ENCODE measurements at places on chromosomes 7 and 10.

GRCh38 chr10:79088176-79088575 is 19.4 kb downstream of the ZMIZ1 start:
- DNase-seq: no peak

GRCh38 chr7:133958822-133959221 is 168.3 kb upstream of the LRGUK start:
- DNase-seq: no peak

- no peak for DNase-seq
Measured at GRCh38 chr10:123904834-123905409, 13.3 kb upstream of the CPXM2 start.

DNA sequence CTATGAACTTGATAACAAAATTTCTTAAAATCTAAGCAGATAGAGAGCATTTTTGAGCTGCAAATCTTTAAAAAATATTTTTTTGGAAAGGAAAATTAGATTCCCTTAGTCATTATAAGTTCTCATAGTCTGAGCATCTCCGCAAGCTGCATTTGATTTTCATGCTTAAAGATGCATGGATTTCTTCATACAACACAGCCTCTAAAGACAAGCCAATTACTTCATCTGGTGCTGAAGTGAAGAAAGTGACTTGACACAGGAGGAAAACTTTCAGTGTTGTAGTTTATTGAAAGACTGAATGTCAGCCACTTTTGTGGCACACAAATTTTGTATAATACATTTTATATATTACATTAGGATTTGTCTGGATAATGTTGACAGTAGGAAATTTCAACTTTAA is 22.5 kb downstream of the SEMA3D start:
- no peak for DNase-seq

- DNase-seq: no peak
Measured at GRCh38 chr7:151590850-151591771, 71.4 kb upstream of the RHEB start.

DNA sequence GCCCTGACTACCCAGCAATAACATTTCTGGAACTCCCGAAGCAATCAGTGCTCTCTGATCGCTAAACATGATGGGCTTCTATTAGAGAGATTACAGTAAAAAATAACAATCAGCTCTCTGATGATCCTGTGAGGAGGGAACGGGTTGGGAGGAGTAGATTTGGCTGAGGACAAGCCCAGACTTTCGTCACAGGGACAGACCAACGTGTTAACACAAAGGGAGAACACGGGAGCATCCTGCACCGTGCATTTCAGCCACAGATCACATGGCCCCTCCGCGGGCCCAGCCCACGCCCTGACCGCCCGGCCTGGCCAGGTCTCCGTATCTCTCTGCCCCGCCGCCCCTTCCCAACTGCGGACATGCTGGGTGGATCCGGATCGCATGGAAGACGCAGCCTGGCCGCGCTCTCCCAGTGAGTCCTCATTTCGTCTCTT is 95.0 kb upstream of the AGBL3 start:
- no peak for DNase-seq

DNA sequence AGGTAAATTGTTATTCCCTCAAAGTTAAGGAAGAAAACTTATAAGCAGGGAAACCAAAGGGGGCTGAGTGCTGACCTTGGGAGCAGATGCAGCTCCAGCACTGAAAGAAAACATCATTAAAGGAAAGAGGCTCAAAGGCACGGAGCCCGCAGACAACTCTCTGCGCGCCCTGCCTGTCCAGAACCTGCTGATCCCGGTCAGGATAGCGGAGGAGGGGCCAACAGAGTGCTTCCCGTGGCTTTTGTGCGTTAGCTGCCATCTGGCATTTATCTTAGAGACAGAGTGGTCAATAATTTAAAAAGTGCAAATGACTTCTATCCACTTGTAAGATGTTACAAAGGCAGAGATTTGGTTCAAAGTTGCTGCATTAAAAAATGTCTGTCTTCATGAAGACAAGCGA is 162.1 kb downstream of the FANK1 start:
- no peak for DNase-seq

Data from stimulated activated CD4-positive, alpha-beta T cell treated with anti-CD3 and anti-CD28 coated beads, Interleukin-4, amount 100 ng/mL, for 24 hours (primary cell).